T-cell (primary cell): ENCODE measurements at places on chromosomes 1 and 21.
A peak's percentile ranks its signal among the peaks of the same experiment; 100 is the strongest.

GRCh38 chr1:215543191-215543606 lies 23.9 kb upstream of the KCTD3 start:
- no peaks in the 10 kb centered on the region for H3K4me1 ChIP-seq
- no peak overlapping the region for H3K4me3 ChIP-seq
- H3K27me3 ChIP-seq: no peaks in the 10 kb centered on the region
- no peak overlapping the region for H3K27ac ChIP-seq
- no peak for DNase-seq

DNA sequence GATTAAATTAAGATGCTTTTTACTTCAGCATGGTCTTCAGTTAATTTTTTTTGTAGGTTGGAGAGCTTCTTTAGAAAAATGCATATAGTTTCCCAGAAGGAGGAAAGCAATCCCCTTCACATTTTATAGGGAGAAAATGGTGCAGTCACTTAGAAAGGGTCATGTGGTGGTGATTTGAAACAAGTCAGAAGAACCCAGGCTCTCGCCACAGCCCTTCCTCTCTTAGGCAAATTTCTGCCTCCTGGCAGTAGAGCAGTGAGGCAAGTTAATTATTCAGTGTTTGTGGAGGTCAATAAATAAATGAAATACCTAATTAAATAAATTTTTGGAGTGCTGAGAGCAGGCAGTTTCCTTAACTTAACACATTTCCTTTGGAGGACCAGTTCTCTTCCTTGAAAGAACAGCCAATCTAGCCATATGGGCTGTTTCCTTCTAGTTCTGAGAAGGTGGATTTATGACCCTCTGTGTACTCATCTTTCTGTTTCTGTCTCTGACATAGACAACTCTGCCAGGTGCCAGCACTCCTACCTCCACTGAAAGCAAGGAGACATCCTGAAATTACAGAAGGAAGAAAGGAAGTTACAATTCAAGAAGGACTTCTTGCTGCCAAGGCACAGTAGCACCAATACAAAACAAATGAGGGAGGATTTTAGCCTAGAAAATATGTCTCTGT lies 19.0 kb upstream of the POGZ start:
- no peaks in the 10 kb centered on the region for H3K27me3 ChIP-seq
- H3K4me1 ChIP-seq: peaks cover 2% of the 10 kb centered on the region

GRCh38 chr1:29986986-29987385 lies 736.4 kb downstream of the MATN1 start:
- no peak for DNase-seq
- H3K27ac ChIP-seq: no peak overlapping the region
- no peak overlapping the region for H3K4me3 ChIP-seq

DNA sequence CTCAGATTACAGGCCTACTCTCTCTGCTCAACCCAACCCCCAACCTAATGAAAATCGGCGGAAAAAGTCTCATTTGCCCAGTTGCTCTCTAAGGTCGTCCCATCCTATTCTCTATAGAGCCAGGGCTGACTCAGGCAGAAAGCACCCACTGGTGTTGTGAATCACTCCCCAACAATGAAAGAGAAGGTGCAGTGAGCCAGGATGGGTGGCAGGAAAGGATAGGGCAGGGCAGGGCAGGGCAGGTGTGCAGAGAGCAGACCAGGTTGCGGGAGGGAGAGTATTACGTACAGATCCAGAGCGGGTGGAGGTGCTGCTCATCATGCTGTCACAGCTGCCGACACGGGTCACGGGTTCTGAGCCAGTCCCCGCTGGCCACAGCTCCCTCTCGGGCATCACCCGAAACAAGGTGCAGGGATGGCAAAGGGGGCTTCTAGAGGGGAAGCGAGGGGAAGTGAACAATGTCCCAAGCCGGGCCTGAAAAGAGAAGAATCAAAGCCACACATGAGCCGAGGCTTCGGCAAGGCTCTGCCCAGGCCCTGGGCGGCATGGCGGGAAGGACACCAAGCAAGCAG lies 5.3 kb downstream of the C1orf116 start:
- peaks cover 33% of the 10 kb centered on the region for H3K27me3 ChIP-seq
- no peak overlapping the region for H3K4me3 ChIP-seq
- no peak for DNase-seq

DNA sequence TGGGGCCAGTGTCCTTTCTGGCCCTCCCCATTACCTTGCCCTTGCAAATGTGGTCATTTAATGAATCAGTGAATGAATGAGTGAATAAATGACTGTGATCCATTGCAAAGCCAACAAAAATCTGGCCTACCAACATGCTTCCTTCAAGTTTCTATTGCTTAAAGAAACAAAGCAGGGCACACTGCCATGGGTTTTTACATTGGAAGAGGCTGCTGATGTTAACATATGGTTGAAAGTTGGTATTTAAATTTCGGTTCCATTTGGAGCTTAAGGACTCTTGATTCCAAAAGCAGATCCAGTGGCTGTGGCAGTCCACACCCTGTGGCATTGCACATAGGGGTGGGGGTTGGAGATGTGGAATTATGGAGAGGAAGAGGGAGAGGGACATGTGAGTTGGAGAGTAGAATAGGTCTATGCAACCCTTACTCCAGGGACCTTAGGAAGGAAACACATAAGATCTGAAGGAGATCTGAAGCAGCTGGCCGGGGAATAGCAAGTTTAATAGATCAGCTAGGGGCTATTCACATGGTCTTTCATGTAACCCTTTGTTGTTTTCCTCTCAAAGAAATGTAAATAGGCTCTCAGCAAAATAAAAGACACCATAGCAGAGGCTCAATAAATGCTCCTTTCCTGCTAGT lies 7.2 kb downstream of the ABCA4 start:
- H3K27ac ChIP-seq: no peak overlapping the region
- H3K36me3 ChIP-seq: no peaks in the 10 kb centered on the region
- DNase-seq: no peak
- no peaks in the 10 kb centered on the region for H3K27me3 ChIP-seq
- H3K4me3 ChIP-seq: no peak overlapping the region

DNA sequence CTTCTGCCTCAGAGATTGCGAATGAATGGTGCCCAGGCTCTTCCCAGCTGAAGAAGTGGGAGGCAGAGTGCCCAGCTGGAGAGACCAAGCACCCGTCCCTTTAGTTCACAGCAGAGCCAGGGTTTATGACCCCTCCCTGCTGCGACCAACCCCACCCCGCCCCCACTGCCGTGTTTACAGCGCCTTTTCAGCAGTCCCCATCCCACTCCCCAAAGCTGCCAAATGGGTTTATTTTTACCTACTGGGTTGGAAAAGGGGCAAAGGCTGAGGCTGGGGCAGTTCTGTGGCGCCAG lies 23.6 kb downstream of the DYRK3 start:
- peaks cover 42% of the 10 kb centered on the region for H3K27me3 ChIP-seq
- peaks cover 11% of the 10 kb centered on the region for H3K4me1 ChIP-seq
- no peak overlapping the region for H3K27ac ChIP-seq

GRCh38 chr1:89566761-89567174 lies 42.1 kb downstream of the LRRC8B start:
- H3K4me1 ChIP-seq: no peaks in the 10 kb centered on the region
- no peaks in the 10 kb centered on the region for H3K27me3 ChIP-seq
- H3K27ac ChIP-seq: no peak overlapping the region
- no peak for DNase-seq

DNA sequence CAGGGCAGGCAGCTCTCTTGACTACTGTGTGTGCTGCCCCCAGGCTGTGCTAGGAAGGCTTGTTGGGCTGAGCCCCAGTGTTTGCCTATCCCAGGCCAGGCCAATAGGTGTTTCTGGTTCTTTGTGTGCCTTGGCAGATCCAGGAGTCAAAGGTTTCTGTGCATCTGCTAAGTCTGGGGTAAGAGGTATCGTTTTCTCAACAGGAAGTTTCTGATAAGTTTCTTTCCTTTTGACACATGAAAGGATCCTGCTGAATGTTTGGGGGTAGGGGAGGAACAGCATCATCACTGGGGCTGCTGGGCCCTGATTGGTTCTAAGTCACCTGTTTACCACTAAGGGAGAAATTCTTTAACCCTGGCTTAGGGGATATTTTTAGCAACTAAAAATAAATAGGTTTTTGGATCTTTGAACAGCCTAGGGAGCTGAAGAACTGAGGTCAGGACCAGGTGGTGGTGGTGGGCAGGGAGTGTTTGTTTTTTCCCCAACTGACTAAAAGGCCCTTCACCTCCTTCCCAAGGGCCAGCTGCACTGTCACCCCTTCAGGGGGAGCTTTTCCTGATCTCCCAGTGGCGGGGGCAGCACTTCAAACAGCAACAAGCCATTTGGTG lies 85.1 kb downstream of the KCNN3 start:
- no peaks in the 10 kb centered on the region for H3K27me3 ChIP-seq
- peak; percentile 53 for DNase-seq
- H3K4me3 ChIP-seq: peak overlapping the region; percentile 27
- H3K4me1 ChIP-seq: peaks cover 35% of the 10 kb centered on the region
